Activated naive CD4-positive, alpha-beta T cell treated with anti-CD3 and anti-CD28 coated beads for 36 hours (primary cell): ENCODE measurements at places on chromosomes 7 and 10. TPM values are rescaled to one million over a fixed set of nuclear protein-coding genes. Genes with fewer than 3 reads are reported as not detected.

- H3K4me1 ChIP-seq = peaks cover 2% of the 10 kb centered on the region
- H3K27ac ChIP-seq = no peak overlapping the region
- no peaks in the 10 kb centered on the region for H3K27me3 ChIP-seq
- no peak for DNase-seq
- no peak overlapping the region for H3K4me3 ChIP-seq
Observed at GRCh38 chr10:125757742-125758141, 17.9 kb downstream of the MMP21 start.

DNA sequence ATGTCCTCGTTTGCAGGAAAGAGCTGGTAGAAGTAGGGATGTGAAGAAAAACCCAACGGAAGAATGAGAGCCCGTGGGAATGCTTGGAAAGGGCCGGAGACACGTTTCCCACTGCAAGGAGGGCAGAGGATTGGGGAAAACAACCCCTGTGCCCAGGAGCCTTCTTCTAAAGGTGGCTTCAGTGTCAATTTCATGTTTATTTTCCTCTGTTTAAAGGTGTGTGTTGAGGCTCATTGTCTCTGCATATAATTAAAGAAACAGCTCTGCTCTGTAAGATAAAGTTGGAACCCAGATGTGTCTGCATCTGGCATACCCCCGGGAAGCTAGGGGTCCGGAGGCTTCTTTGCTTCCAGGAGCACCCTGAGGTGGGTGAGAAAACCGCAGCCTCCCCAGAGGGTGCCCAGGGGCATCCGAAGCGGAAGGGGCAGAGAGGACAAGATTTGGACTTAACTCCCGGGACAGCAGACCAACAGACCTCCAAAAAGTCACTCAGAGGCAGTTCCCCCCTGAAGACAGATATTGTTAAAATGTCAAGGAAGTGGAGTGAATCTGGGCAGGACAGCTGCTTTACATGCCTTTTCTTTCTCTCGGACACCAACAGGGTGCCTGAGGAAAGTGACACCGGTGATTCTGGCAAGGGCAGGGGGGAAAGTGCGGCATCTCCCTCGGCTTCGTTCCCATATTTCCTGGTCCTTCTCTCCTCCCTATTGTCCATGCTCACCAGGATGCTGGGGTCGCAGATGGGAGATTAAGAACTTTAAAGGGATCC lies 8.6 kb upstream of the GATA3 start:
- H3K27me3 ChIP-seq = peaks cover 79% of the 10 kb centered on the region
- peak overlapping the region; percentile 49 for H3K4me3 ChIP-seq
- no peaks in the 10 kb centered on the region for H3K36me3 ChIP-seq
- no peak overlapping the region for H3K27ac ChIP-seq
- DNase-seq = no peak

GRCh38 chr7:3272691-3273141 lies 28.3 kb upstream of the SDK1 start:
- no peaks in the 10 kb centered on the region for H3K27me3 ChIP-seq
- DNase-seq = no peak
- H3K36me3 ChIP-seq = no peaks in the 10 kb centered on the region
- H3K4me1 ChIP-seq = no peaks in the 10 kb centered on the region
- no peak overlapping the region for H3K27ac ChIP-seq

- no peak for DNase-seq
- H3K4me3 ChIP-seq = no peak overlapping the region
- H3K27ac ChIP-seq = no peak overlapping the region
- peaks cover 5% of the 10 kb centered on the region for H3K27me3 ChIP-seq
- peaks cover 5% of the 10 kb centered on the region for H3K4me1 ChIP-seq
Observed at GRCh38 chr7:12294701-12295100, 83.6 kb downstream of the TMEM106B start.

C10orf105 gene
- total RNA-seq = 0.36 TPM

DOCK1 gene
- 0.49 TPM for total RNA-seq

- no peak overlapping the region for H3K27ac ChIP-seq
- H3K4me3 ChIP-seq = no peak overlapping the region
- H3K36me3 ChIP-seq = no peaks in the 10 kb centered on the region
- no peaks in the 10 kb centered on the region for H3K27me3 ChIP-seq
Observed at GRCh38 chr7:34165466-34165865, 260.1 kb downstream of the BMPER start.
